Esophagus muscularis mucosa (tissue), 4 donors: ENCODE measurements at places on chromosomes 5 and 9. TPM values are rescaled to one million over a fixed set of nuclear protein-coding genes. Genes with fewer than 3 reads are reported as not detected.

The PTGDS gene
- 25.7 TPM for total RNA-seq

The PTGR1 gene
- total RNA-seq = 34.5 TPM

The KIF12 gene
- not detected for total RNA-seq

The PIP5KL1 gene
- 2.8 TPM for total RNA-seq

The WDR31 gene
- 1.3 TPM for total RNA-seq

The LMX1B gene
- 0.66 TPM for total RNA-seq

The MYMK gene
- total RNA-seq = not detected

The C9orf153 gene
- total RNA-seq = 0.33 TPM

The NTRK2 gene
- total RNA-seq = 1.2 TPM

The OR1Q1 gene
- total RNA-seq = not detected

The ZNF782 gene
- 7.0 TPM for total RNA-seq

The PRLR gene
- 0.66 TPM for total RNA-seq

The LHX6 gene
- 10.9 TPM for total RNA-seq

The NR2F1-AS1 gene
- 9.6 TPM for total RNA-seq

The PTGES gene
- total RNA-seq = 4.6 TPM

The IL31RA gene
- not detected for total RNA-seq

The ABCA2 gene
- 17.4 TPM for total RNA-seq

The NEUROG1 gene
- total RNA-seq = not detected

The PCDHA9 gene
- total RNA-seq = under 0.01 TPM
